ENCODE measurements at places on chromosomes 4 and X.

DNA sequence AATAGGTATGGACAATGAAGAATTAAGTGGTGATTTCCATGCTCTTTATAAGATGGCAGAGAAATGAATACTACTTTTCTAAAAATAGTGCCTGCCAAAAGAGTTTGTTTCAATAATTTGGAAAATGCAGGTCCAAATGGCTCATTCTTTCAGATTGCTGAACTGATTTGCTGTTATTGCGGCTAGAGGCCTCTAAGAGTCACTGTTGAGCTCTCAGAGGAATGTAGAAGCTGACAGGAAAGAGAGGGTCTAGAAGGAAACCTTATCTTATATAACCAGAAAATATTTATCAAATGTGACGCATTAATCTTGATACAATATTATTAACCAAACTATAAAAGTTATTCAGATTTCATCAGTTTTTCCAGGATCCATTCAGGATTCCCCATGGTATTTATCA, 65.7 kb upstream of the PAGE1 start:
- DNase-seq: no peak

DNA sequence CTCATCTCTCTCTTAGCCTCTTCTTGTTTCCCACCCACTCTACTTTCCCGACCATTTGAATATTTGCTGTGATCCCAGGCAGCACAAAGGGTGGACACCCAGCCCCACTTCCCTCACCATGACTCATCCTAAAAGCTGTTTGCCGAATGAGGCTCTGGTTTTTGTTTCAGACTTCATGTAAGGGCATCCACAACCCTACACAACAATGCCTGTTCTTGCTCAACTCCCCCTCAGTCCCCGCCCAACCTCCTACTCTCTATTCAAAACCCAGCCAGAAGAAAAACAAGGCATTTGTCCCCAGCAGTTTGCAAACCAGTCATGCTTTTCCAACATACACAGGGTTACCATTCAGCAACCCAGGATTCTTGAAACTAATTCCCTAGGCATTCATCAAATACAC, 516.5 kb upstream of the CNKSR2 start:
- DNase-seq: no peak

- no peak for DNase-seq
Observed at GRCh38 chrX:150362599-150363481, at the start of gene MAMLD1. Gene MAMLD1 (plus strand): TSS chrX:150363317. CDS start chrX:150445517, 82,200 bp downstream.

DNA sequence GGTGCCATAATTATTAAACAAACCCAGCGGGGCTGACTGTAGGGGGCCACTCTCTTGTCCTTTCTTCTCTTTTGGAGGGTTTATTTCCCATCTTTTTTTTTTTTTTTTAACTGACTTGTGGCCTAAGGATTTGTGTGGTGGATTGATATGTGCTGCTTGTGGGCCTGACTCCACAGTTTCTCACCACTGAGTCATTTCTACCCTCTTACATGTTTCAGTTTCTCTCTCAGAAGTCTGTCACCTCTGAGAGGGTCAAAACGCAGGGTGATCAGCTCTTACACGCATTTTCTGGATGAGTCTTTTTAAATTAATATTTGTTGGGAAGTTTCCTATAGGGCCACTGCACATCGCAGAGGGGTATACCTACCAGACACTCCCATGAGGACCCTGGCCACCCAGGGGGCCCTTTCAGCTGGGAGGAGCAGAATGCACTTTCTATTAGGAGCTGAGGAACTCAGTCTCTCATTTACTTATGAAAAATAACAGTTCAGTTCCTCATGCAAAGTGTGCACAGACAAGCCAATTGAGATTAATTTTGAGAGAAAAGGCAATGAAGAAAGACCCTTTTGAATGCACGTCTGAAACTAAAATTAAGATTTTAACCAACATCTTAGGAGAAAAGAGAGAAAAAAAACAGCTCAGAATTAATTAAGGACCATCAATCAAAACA, 407.9 kb downstream of the TECRL start:
- DNase-seq: no peak

DNA sequence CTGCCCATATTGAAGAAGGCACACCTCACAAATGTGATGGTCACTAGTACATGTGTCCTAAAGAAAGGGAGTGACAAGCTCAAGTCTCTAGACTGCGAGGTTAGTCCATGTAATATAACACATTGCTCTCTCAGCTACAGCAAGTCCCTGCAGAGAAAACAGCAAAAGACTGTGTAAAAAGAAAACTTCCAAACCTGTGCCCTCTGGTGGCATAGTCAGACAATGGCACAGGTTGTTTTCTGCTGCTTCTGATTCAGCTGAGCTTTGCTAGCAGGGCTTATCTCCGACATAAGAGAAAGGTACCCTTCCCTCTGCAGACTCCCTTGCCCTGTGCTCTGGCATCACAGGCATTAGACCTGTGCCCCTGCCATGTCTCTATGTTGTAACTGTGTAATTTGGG, 1.4 kb upstream of the SERPINA7 start:
- no peak for DNase-seq

DNA sequence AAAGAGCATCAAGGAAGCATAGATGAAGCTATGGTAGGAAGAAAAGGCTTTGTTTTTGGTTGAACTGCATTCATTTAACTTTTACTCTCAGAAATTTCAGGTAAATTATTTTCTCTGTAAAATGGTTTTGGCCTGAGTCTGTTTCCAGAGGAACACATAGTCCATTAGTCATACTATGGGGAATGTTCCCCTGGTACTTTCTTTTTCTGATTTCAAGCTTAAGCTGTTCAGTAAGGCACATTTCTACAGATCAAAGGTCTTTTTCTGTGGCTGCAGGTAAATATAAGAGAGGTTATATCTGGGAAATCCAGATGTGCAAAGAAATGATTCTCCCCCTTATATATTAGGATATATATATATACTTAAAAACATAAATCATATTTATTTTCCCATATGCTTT, 1744.4 kb upstream of the ADGRL3 start:
- DNase-seq: no peak

DNA sequence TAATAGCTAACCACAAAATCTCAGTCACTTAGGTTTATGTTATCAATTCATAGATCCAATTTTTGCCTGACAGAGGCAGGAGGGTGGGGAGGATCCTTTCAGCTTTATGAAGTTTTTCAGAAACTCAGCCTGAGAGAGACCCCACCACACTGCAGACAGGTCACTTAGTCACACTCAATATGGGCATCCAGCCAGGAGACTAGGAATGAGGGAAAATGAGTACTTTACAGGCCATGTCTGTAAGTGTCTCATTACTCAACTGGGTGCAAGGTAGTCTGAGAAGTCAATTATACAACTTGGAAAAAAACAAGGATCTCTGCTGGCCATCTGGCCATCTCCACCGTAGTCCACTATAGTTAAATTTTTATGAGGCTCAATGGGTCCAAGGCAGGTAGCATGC, 365.9 kb downstream of the INPP4B start:
- no peak for DNase-seq

- no peak for DNase-seq
Observed at GRCh38 chr4:78763251-78763650, 12.9 kb upstream of the BMP2K start.

GRCh38 chr4:74395633-74396032, 30.7 kb downstream of the EREG start:
- no peak for DNase-seq

GRCh38 chr4:176817204-176817603, 24.5 kb upstream of the VEGFC start:
- no peak for DNase-seq

DNA sequence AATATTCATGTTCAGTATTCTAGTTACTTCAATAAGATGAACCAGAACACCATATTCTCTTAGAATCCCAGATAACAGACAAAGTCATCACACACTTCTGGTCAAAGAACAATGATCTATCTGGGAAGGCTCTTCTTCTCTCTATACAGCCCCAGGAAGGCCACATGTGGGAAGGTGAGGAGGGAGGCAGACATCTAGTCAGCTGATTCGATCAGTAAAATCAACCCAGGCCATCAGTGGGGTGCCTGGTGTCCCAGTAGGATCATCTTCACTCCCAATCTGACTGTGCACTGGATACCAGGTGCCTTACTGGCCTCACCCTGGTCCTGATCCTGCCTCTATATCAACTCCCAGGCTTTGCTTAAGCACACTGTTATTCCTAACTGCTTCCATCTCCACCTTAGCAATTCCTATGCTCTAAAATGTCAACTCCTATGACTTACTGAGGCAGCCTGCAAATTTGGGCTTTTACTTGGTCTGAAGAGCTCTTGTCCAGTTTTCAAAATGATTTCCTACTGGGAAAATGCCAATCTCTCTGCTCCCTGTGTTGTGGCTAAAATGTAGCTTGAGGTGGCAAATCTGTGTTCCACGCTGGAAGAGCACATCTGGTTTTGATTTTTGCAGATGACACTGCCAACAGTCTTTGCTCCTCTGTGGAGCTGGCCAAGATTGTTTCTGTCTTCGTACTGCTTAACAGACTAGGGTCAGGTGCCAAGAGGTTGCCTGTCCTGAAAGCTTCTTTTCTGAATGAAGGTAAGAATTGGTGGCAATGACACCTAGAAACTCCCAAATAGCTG, 128.7 kb downstream of the MGST2 start:
- no peak for DNase-seq

- DNase-seq: no peak
Observed at GRCh38 chr4:93828995-93829819, 654 bp downstream of the ATOH1 start.
